ENCODE measurements at places on chromosomes 1 and 21.

GRCh38 chr1:30613188-30613587 is 110.2 kb downstream of the MATN1 start:
- ATAC-seq, result no peak

DNA sequence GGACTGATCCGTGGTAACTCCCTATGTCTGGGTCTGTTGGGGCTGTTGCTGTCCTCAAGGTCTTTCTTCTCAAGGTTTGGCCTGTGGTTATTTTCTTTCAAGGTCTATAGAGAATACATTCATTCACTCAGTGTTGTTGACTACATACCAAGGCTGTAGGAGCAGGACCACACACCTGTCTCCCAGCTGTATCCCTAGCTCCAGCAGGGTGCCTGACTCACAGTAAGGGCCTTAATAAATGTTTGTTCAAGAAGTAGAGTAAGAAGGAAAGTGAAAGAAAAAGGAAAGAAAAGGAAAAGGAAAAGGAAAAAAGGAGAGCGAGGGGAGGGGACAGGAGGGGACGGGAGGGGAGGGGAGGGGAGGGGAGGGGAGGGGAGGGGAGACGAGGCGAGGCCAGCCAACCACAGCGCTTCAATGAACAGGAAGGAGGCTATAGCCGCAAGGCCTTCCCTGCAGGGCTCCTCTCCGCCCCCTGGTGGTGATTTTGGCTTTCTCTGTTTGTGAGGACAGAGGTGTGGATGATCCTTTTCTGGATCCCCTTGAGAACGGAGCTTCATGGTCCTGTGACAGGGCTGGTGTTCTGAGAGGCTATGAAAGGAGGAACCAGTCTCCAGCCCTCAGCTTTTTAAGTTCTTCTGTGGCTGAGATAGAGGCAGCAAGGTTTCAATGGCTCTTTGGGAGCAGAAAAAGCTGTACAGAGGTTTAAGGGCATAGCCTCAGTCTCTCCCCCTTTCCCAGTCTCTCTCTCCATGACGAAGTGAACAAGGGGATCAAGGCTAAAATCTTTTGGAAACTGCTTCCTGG is 30.6 kb upstream of the LCE5A start:
- peak; percentile 32 for ATAC-seq

- ATAC-seq, result no peak
Observed at GRCh38 chr1:29055160-29055559, 68.5 kb downstream of the TMEM200B start.

DNA sequence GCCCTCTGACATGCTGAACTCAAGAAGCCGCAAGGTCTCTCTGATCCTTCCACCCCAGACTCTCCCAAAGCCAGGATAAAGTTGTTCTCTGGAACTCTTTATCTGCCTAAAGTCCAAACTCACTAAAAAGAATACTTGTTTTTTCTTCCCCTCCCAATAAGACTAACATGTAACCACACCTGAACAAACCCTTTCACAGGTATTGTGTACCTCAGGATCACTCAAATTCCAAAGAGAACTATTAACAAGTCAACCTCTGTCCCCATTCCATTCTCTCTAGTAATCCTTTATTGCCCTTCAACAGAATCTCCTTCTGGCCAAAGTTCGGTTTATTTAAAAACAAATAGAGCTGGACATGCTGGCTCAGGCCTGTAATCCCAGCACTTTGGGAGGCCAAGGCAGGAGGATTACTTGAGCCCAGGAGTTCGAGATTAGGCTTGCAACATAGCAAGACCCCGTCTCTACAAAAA is 4.1 kb upstream of the TOE1 start:
- no peak for ATAC-seq

DNA sequence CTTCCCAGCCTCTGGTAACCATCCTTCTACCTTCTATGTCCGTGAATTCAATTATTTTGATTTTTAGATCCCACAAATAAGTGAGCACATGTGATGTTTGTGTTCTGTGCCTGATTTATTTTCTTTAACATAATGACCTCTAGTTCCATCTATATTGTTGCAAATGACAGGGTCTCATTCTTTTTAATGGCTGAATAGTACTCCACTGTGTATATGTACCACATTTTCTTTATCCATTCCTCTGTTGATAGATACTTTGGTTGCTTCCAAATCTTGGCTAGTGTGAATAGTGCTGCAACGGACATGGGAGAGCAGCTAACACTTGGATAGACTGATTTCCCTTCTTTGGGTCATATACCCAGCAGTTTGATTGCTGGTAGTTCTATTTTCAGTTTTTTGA is 51.8 kb downstream of the WDR4 start:
- no peak for ATAC-seq

GRCh38 chr21:26280148-26280547 is 109.6 kb upstream of the APP start:
- ATAC-seq, result no peak

DNA sequence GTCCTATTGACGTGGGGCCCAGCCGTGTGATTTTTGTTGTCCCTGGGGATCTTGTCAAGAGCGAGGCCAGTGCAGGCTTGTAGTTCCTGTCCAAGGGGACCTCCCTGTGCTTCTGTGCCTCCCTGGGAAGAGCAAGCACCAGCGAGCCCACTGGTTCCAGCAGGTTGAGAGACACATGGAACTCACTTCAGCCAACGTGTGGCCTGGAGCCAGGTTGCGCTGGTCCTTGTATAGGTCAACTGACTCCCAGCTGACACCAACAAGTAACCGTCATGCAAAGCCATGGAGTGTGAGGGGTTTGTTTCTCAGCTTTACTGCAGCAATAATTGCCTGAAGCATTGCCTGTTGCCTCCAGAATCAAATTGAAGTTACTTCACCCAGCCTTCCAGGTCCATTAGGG is 63.0 kb downstream of the DISP3 start:
- no peak for ATAC-seq

- no peak for ATAC-seq
Observed at GRCh38 chr1:57633056-57633455, 209.2 kb upstream of the DAB1 start.

DNA sequence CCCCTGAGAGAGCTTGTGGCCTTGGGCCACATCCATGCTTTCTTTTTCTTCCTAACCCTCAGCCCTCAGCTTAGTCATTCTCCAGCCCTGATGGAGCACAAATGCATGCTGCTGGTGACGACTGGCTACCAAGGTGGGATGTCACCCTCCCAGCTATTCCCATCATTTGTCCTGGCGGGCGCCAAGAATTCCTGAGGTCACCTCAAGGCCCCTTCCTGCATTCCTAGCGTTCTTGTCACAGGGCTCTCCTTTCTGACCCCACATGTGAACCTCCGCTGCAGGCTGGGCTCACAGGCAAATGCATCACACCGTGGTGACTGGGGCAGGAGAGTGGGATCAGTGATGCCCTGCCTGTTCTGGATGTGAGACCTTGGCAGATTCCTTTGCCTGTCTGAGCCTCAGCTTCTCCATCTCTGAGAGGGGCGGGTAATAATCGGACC is 53.4 kb upstream of the IFFO2 start:
- ATAC-seq, result no peak

GRCh38 chr1:33634806-33635205 is 162.4 kb downstream of the ZSCAN20 start:
- ATAC-seq, result no peak

- no peak for ATAC-seq
Observed at GRCh38 chr1:27646676-27647075, 11.7 kb upstream of the FGR start.

- no peak for ATAC-seq
Observed at GRCh38 chr21:45390831-45391742, 13.9 kb upstream of the COL18A1 start.

DNA sequence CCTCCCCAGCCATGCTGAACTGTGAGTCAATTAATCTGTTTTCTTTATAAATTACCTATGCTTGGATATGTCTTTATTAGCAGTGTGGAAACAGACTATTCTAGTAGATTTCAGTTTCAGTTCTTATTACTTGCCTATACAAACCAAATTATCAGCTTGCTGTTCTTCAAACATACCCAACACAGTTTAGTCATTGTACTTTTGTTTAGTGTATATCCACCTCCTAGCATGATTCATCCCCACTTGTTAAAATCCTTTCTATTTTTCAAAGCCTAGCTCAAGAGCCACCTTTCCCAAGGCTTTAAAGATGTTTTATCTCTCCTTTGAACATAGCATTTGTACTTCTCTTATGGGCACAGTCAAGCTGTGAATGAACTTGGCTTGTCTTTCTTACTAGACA is 195.6 kb upstream of the ZRANB2 start:
- ATAC-seq, result no peak

- no peak for ATAC-seq
Observed at GRCh38 chr1:27906759-27907158, 28.0 kb upstream of the SMPDL3B start.

- no peak for ATAC-seq
Observed at GRCh38 chr1:21045351-21045750, 131.3 kb downstream of the EIF4G3 start.
